ENCODE measurements at places on chromosomes 7 and 10.

DNA sequence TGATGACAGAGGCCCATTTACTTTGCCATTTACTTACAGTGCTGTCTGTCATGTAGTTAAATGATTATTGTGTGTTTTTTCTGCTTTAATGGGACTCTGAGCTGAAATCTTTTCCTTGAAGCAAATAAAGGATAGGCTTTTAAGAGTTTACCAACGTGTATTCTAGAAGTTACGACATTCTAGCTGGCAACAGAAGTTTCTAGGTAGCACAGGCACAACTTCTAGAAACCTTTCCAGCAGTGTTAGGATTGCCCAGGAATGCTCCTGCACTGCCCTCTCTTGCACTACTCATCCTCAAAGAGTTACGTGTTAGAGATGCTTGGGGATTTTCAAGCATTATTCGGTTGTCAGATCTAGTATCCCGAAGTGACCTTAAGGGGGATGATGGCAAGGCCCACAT is 42.5 kb upstream of the TMEM236 start:
- no peak for DNase-seq

- no peak for DNase-seq
Observed at GRCh38 chr10:9437131-9437530, 1382.6 kb downstream of the GATA3 start.

DNA sequence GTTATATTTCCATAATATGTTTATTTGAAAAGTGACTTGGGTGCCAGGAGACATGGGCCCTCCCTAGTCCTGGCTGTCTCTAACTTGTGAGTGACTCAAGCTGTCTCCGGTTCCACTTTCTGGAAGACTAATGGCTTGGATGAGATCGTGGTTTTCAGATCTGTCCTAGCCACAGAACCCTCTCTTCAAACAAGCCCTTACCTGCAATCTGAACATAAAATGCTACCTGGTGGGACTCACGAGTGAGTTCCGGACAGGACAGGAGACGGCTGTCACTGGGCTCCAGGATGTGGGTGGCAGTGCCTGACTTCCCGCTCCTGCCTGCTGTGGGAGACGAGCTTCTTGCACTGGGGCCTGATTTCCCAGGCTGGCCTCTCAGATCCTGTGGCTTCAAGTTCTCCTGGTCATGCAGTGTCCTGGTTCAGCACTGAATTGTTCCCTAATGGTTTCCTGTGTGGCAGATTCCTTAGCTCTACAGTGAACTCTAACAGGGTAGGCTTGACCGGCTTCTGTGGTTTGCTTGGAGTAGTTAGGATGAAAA is 26.0 kb upstream of the PFKFB3 start:
- no peak for DNase-seq

DNA sequence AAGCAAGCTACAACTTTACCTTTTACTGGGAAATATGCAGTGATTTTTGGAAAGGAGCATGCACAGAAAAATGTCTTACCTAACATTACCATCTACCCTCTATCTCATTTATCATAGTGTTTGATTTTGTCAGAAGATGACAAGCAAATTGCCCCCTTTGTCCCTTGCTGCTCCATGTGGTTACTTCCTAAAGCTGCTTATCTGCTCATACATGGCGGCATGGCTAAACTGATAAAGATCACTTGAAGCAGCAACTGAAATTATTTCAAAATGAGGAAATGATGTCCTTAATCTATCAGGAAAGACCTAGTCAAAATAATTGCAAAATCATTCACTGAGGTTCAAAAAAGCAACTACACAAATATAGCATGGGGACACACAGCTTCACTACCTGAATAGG is 1198.5 kb upstream of the SORCS1 start:
- DNase-seq = no peak

DNA sequence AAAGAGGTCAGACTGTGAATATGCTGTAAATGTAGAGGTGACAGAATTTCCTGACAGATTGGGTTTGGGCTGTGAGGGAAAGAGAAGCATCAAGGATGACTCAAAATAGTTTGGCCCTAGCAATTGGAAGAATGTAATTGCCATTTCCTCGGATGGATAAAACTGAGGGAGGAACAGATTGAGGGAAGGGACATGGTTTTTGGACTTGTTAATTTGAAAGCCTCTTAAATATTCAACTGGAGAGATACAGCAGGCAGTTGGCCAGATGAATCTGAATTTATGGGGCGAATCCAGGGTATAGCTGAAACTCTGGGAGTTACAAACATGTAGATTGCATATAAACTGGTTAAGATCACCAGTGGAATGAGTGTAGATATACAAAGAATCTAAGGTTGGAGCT is 3.4 kb downstream of the VPS50 start:
- DNase-seq = no peak

DNA sequence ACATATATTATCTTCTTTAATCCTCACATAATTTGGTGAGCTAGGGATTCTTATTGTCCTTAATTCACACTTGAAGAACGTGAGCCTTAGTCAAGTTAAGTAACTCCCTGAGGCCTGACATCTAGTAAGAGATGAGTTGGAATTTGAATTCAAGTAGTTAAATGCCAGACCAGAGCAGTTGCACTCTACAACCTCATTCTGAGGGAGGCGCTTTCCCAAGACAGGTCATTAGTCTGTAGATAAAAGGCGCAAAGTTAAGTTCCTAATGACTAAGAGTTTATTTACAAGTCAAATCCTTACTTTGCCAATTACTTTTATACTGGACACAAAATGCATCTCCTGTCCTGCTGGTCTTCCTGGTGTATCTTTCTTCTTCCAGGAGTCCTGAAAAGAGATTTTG is 3.6 kb upstream of the EXOC6 start:
- no peak for DNase-seq
